ENCODE measurements at places on chromosomes 13 and 19.
A peak's percentile ranks its signal among the peaks of the same experiment; 100 is the strongest.

DNA sequence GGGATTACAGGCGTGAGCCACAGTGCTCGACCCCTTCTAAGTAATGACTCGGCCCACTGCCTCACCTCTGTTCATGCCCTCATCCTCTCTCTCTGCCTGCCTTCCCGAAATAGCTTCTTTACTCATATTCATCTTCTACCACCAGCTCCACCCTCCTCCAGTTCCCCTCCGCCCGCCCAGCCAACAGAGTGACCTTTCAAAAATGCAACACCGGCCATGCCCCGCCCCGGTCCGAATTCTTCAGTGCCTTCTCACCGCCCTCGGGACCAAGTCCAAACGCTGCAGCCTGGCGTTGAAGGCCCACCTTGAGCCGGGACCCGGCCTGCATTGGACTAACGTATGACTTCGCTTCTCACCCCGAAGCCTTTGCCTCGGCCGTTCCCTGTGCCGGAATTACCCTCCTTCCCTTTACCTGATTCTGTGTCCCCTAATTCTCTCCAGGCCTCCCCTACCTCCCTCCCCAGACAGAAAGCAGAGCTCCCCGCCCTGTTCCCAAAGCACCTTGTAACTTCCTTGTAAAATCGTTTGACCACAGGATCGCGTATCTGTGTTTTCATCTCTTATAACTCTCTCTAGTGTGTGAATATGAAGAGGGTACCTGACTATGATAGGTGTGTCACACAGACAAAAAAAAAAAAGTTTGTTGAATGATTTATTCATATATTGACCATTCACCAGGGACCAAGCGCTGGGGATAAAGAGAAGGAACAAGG, 8.1 kb upstream of the MUC16 start:
- DNase-seq, result no peak

DNA sequence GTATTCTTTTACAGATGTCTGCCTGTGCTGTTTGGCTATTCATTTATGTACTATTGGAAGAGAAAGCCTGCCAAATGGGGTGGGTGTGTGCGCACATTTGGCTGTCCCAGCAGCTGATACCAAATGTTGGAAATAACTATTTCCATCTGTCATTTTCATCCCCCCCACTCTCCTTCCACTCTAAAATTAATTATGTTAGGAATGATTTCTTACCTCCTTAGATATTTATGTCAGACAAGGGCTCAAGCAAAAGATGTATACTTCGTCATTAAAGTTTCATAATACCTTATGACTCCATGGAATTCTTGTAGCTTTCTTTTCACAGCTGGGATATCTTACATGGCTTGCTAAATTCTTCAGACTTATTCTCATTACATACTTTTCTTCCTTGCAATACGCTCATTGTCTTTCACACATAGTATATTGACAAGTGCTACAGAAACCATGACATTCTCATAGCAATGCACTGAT, 18.6 kb downstream of the ITM2B start:
- no peak for DNase-seq

GRCh38 chr13:45446181-45446580, 18.6 kb upstream of the COG3 start:
- DNase-seq, result no peak

GRCh38 chr13:112842343-112842856, 126.6 kb upstream of the MCF2L start:
- no peak for DNase-seq

GRCh38 chr19:13005861-13006370, 10.6 kb downstream of the NFIX start:
- no peak for DNase-seq

DNA sequence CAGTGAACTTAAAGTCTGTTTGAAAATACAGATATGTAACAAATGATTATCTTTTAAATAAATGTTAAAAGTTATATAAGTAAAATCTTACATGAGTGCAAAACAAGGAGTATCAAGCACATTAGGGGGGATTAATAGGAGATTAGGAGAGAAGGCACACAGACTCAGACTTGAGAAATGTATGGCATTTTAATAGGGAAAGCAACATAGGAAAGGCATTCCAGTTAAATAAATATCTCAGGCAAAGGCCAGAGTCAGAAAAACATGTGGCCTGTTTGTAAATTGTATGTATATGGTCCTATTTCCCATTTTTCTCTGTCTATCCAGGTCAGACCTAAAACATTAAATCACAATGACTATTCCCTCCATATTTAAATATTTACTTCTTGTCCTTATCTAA, 462.7 kb downstream of the GPC6 start:
- no peak for DNase-seq

DNA sequence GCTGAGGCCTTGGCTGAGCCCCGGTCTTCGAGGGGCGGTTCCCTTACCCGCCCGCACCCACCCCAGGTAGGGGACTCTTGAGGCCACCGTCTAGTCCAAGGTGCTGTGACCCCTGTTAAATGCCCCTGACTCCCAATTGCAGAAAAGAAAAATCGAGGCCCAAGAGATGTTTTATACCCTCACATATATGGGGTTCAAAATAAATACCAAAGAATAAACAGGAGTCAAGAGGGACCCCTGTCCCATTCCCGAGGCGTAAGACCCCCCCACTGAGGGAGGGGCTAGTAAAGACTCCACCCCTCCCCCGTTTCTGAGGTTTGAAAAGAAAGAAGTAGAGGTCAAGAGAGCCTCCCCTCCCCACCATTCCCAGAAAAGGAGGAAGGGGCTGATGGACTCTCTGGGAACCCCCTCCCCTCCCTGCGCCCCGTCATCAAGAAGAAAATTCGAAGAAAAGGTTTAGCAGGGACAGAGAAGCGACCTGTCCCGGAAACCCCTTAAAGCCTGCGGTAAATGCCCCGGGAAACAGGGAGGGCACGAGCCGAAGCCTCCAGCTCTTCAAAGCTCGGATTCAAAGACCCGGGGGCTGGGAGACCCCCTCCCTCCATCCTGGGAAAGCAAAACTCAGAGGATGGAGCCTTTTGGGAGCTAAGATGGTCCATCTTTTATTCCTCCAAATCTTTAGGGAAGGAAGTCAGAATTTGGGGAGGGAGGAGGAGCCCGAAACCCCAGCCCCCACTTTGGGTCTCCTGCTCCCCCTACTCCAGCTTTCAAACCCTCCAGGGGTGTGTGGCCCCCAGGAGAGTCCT, 755 bp upstream of the RAB3A start:
- no peak for DNase-seq

DNA sequence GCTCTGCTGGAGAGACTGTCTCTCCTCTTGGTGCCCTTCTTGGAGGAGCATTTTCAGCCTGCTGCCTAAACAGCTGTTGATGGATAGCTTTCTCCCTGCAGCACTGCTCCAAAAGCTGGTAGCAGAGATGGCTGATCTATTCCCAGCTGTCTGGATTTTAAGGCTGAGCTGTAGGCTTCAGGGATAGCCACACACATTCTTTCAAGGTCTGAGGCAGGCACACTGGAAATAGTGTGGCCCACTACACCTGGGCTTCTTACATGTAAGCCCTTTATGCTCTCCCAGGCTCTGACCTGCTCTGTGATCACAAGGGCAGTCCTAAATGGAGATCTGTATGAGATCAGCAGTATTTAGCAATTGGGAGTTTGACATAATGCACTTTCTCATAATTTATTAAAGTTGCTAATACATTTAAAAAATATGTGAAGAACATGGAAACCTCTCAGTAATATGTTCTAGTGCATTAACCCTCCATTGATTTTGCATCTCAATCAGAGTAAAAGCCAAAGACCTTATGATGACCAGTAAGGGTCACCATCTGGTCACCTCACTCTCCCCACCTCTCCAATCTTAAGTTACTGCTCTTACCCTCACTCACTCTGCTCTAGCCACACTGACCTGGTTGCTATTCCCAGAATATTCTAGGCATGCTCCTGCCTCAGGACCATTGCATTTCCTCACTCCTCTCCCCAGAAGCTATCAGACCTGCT, 91.6 kb downstream of the MBNL2 start:
- no peak for DNase-seq

GRCh38 chr19:31220540-31220939, 128.7 kb downstream of the TSHZ3 start:
- DNase-seq, result peak; percentile 29

- DNase-seq, result no peak
Observed at GRCh38 chr13:58081301-58081820, 449.8 kb downstream of the PCDH17 start.

DNA sequence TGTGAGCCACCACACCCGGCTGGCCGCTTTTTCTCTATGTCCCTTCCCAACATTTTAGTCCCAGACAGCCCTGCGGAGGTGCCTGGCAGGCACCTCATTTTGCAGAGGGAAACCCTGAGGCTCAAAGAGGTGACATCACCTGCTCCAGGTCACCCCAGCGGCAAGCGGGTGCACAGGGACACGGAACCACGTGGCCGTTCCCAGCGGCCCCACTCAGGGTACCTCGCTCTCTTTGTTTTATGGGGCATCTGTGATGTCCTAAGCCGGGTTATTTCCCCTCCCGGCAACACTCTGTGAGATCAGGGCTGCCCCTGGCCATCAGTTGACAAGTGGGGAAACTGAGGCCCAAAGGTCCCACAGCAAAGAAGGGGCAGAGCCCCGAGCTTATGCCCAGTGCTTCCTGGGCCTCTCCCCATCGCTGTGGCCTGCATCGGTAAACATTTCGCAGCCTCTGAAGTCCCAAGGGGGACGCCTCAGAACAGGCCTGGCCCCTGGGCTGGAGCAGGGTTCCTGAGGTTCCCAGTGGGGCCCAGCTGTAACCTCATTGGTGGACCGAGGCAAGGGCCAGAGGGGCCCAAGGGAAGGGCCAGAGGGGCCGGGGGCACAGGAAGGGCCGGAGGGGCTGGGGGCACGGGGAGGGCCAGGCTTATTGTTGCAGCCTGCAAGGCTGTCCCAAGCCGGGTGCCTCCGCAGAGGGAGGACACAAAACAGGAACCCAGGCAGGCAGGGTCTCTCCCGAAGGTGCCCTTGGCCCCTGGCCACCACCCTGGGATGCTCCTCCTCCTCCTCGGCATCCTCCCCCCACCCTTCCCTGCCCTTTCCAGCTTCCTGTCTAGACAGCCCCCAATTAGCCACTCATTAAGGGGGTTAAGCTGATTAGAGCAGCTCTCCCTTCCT, 39.0 kb downstream of the SMIM24 start:
- no peak for DNase-seq

DNA sequence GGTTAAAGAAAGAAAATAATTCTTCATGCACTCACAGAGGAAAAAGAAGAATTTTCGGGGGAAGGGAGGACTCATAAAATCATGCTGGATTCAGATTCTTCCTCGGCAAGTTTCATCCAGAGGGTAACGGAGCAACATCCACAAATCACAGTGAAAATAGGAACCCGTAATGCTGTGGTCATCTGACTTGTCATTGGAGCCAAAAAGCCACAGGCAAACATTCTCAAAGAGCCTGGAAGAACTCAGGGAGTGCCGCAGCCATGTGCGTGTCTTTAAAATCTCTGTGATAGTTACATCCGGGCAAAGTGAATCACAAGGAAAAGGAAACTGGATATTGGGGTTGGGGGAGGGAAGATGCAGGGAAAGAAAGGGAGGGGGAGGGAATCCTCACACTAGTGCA, 33.0 kb upstream of the VSTM2B start:
- no peak for DNase-seq

- no peak for DNase-seq
Observed at GRCh38 chr19:49906879-49907564, 10.3 kb upstream of the IL4I1 start.

GRCh38 chr13:52994051-52994450, 34.6 kb upstream of the OLFM4 start:
- no peak for DNase-seq

- no peak for DNase-seq
Observed at GRCh38 chr13:26682606-26683005, 78.0 kb downstream of the GPR12 start.

DNA sequence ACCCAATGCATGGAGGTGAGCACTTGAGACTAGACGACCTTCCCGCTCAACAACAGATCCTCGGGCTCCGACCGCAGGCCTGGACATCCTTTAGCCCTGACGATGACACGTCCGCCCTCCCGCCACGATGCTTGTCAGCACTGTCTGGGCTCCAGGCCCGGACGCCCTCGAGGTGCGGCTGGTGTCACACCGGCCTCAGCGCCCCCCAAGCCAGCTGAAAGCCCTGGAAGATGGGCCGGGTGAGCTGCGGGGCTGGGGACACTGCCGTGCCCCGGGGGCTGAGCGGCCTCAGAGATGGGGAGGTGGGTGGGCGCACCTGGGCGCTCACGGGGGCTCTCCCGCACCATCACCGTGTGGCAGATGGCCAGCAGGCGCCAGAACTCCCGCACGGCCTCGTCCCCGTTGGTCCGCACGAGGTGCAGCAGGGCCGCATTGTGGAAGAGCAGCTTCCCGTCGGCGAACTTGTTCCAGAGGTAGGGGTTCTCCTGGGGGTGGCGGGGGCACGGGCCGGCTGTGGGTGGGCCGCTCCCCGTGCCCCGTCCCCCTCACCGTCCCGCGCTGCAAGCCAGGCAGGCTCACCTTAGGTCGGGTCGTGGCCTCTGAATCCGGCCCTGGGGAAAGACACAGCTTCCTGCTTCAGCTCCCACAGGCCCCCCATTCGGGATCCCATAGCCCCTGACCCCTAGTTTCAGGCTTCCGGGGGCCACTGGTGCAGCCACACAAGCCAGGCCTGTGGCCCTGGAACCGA, 15.5 kb downstream of the ATP8B3 start:
- DNase-seq, result no peak

DNA sequence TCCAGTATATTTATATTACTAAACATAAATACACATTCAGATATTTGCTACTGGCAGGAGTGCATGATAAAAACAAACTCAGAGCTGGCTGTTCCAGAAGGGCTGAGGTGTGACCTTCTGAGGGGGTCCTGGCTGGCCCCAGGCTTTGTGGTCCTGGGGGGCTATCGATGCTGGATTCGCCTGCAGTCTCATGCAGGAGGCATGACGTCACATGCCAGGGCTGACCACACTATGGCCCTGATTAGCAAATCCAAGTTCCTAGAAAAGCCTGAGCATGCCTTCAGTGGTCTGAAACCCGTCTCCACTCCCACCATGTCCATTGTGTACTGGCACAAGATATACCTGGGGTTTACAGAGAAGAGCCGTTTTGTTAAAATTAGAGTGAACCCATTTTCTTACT, 97.9 kb downstream of the KL start:
- DNase-seq, result no peak

GRCh38 chr19:48319647-48320541, 5.5 kb upstream of the EMP3 start:
- DNase-seq, result peak; percentile 72

- DNase-seq, result peak; percentile 96
Observed at GRCh38 chr19:11155373-11156120, at the start of gene SPC24. SPC24 (minus strand) TSS chr19:11155782; CDS start chr19:11155776, 6 bp downstream.

DNA sequence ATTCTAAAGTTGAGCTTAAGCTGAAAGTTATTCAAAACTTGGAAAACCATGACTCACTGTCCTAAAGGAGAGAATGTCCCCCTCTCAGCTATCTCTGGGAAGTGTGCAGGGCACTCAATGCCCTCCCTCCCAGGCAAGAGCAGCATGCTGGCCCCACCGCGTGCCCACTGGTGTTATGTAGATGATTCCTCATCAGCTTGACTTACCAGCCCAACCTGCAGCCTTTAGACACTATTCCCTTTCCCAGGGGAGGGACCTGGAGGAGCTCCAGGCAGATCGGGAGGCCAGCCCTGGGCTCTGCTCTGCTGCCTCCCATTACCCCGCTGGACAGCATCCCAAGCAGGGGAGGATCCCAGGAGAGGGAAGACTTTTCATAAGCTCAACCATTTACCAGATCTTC, 124.6 kb downstream of the FGF14 start:
- DNase-seq, result no peak

GRCh38 chr19:44061038-44061437, 9.2 kb downstream of the ZNF223 start:
- no peak for DNase-seq

- DNase-seq, result no peak
Observed at GRCh38 chr13:34502011-34502410, 440.1 kb upstream of the NBEA start.

GRCh38 chr13:25165663-25166062, 6.4 kb downstream of the AMER2 start:
- no peak for DNase-seq

GRCh38 chr19:51777570-51778462, 16.8 kb downstream of the FPR2 start:
- DNase-seq, result peak; percentile 57
